ENCODE measurements at places on chromosomes 16 and 17.

- DNase-seq = no peak
These were observed 24.9 kb downstream of the VPS53 start for GRCh38 chr17:689556-690275.

DNA sequence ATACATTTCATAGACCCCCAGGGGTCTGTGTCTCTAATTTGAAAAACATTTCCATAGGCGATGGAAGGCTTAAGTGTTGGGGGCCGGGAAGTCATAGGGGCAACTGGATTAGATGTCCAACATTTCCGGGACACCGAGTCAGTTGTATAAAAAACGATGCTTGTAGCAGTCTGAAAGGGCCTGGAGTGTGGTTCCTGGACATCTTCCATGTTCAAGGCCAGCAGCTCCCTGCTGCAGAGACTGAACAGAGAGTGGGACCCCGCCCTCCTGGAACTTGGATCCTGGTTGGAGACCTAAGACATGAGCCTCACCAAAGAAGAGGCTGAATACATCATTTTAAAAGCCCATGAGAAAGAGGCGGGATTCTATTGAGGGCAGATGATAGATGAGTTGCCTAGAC lies 82.0 kb upstream of the ZNF423 start:
- no peak for DNase-seq

DNA sequence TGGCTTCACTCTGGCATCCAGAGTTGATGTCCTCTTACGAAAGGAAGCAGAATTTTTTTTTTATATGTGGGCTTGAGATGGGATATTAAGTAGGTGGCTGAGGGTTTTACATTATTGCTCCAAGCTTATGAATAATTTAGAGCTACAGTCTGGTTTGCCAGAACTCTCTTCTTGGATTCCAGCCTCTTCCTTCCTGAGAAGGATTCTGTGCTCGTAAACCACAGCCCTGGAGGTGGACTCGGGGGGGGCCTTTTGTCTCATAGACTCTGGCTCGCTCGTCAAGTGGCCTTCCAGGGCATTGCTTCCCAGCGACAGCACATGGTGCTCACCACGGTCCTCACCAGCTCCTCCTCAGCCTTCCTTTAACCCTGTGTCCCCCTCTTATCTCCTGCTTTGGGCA lies 43.2 kb downstream of the TMEM11 start:
- no peak for DNase-seq

DNA sequence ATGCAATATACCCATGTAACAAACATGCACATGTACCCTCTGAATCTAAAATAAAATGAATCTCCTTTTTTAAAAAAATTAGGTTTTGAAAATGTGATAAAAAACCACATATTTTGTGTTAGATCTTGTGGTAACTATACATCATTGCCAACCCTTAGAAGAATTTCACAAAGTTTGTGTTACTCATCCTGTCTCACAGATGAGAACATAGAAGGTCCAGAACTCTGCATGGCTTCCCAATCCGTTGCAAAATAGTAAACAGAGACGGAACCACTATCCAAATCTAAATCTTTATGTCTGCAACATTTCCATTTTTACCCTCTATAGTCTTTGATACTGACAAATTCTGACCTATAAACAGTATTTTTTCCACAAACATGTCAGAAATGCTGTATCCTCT lies 759.9 kb downstream of the KCNJ2 start:
- DNase-seq = no peak

- DNase-seq = no peak
These were observed 5.4 kb downstream of the DCAF7 start for GRCh38 chr17:63555500-63556156.

DNA sequence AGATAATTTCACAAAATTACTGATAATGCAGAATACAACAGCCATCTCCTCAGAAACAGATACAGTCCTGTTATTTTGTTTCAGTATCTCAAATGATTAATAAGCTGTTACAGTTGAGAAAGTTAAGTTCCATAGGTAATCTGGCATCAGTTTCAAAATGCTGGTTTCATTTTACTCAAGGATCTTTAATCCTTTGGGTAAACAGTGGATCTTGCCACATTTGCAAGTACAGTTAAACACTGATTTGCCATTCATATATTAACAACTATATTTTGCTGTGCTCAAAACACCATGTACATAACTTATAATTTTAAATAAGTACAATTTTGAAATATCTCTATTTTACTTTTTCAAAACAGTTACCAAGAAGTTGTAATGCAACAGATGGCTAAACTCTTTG lies 31.2 kb downstream of the RPGRIP1L start:
- no peak for DNase-seq

- DNase-seq = no peak
These were observed 56.5 kb downstream of the SPAG9 start for GRCh38 chr17:51064061-51064735.
